ENCODE measurements at places on chromosomes 6 and 20. TPM values are rescaled to one million over a fixed set of nuclear protein-coding genes. Genes with fewer than 3 reads are reported as not detected.

The PAX1 gene
- total RNA-seq: not detected

The SLC18B1 gene
- total RNA-seq: 18.2 TPM

The ZBTB12 gene
- total RNA-seq: 22.2 TPM

The SASH1 gene
- total RNA-seq: 34.3 TPM

The OPN5 gene
- not detected for total RNA-seq

The SNPH gene
- total RNA-seq: 12.8 TPM

The RPS6KA2 gene
- total RNA-seq: 16.2 TPM

The CPXM1 gene
- 19.9 TPM for total RNA-seq

The LAMA5 gene
- 24.6 TPM for total RNA-seq

The RBM39 gene
- 405 TPM for total RNA-seq

The VSX1 gene
- 0.18 TPM for total RNA-seq

The RBPJL gene
- not detected for total RNA-seq

The NKX2-2 gene
- total RNA-seq: 2.4 TPM

The PLN gene
- total RNA-seq: 0.45 TPM

The SLC2A4RG gene
- 6.6 TPM for total RNA-seq

The NFKBIL1 gene
- 15.3 TPM for total RNA-seq

The UBD gene
- total RNA-seq: not detected

The IMPG1 gene
- 0.36 TPM for total RNA-seq

The ITPA gene
- 14.2 TPM for total RNA-seq

The GMNN gene
- 14.6 TPM for total RNA-seq

The SSTR4 gene
- 0.54 TPM for total RNA-seq

The MYLK2 gene
- total RNA-seq: 1.1 TPM

The SLC2A10 gene
- total RNA-seq: 8.0 TPM

The HMGCLL1 gene
- 35.2 TPM for total RNA-seq

The FABP7 gene
- total RNA-seq: 266 TPM

The RIN2 gene
- 37.4 TPM for total RNA-seq

The TINAG gene
- total RNA-seq: not detected

The SRXN1 gene
- total RNA-seq: 6.5 TPM

The APCDD1L gene
- total RNA-seq: not detected

The DNAH8 gene
- total RNA-seq: 0.09 TPM

The SLC22A16 gene
- total RNA-seq: 0.91 TPM

The SMPDL3A gene
- total RNA-seq: 11.3 TPM

The COL12A1 gene
- total RNA-seq: 42.9 TPM

The DSN1 gene
- 10.2 TPM for total RNA-seq

The MDC1 gene
- 9.5 TPM for total RNA-seq

The CLPSL2 gene
- total RNA-seq: not detected

The GOPC gene
- total RNA-seq: 43.4 TPM

The NNAT gene
- 629 TPM for total RNA-seq

The RPP40 gene
- total RNA-seq: 10.6 TPM

The FAM162B gene
- 1.4 TPM for total RNA-seq

The VGLL2 gene
- total RNA-seq: not detected

The MAS1 gene
- 0.09 TPM for total RNA-seq

The SLC26A8 gene
- 3.7 TPM for total RNA-seq

The TNFRSF6B gene
- 0.82 TPM for total RNA-seq

The PTCRA gene
- total RNA-seq: not detected

The SPINT3 gene
- not detected for total RNA-seq

The PI16 gene
- total RNA-seq: 0.73 TPM

The SLPI gene
- total RNA-seq: 0.82 TPM

The RUNX2 gene
- 0.54 TPM for total RNA-seq

The HLA-DQA1 gene
- total RNA-seq: not detected

The SNAI1 gene
- total RNA-seq: 0.27 TPM

The MYLIP gene
- 13.0 TPM for total RNA-seq

The CPNE5 gene
- 6.9 TPM for total RNA-seq

The HCRTR2 gene
- 10.2 TPM for total RNA-seq

The MRPS18B gene
- 51.7 TPM for total RNA-seq

The ANKRD66 gene
- 0.27 TPM for total RNA-seq

The ABCC10 gene
- 23.6 TPM for total RNA-seq

The LHFPL5 gene
- 1.00 TPM for total RNA-seq

The OOEP gene
- total RNA-seq: not detected

Measured in cerebellum (tissue), 4 donors.